ENCODE measurements at places on chromosomes 1 and 21.

- DNase-seq, result peak; percentile 17
These were observed 13.1 kb downstream of the RNF220 start for GRCh38 chr1:44418022-44418673.

DNA sequence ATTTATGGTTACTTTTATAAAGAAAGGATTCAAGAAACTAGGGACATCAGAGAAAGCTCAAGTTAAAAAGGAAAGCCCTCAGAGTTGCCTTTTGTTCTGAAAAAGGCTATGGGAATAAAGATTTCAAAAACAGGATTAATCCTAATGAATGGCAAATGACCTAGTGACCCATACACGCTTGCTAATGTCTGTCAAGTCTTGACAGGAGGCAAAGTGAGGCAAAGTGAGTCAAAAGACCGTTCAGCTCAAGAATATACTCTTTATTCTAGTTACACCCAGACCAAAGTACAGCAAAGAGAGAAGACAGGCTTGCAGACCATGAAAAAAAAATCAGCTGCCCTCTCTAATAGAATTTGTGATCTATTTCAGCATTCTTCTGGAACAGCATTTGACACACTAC lies 3.5 kb downstream of the ZNF436 start:
- DNase-seq, result no peak

- DNase-seq, result no peak
These were observed 18.1 kb downstream of the PDC start for GRCh38 chr1:186442651-186443375.

- no peak for DNase-seq
These were observed 25.1 kb downstream of the DNTTIP2 start for GRCh38 chr1:93853940-93854339.

GRCh38 chr21:37245151-37245550 lies 22.0 kb downstream of the VPS26C start:
- DNase-seq, result no peak

GRCh38 chr1:2452201-2452931 lies 23.7 kb upstream of the PLCH2 start:
- DNase-seq, result no peak

GRCh38 chr1:159928491-159929050 lies 3.3 kb upstream of the TAGLN2 start:
- no peak for DNase-seq

DNA sequence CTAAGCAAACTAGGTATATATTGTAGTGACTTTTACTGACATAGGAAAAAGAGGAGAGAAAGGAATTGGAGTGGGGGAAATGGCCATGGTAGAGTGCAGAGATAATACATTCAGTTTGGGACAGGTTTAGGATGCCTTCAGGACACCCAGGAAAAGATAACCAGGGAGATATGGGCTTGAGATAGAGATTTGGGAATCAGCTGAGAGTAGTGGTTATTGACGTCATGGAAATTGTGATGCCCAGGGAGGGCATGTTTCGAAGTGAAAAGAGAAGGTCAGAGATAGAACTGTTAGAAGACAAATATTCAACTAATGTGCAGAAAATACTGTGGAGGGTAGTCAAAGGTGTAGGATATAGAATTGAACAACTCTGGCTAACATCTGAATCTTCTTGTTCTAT lies 40.6 kb downstream of the CAMSAP2 start:
- DNase-seq, result no peak
